HFFc6 (cell line): ENCODE measurements at places on chromosomes 5 and 9.

DNA sequence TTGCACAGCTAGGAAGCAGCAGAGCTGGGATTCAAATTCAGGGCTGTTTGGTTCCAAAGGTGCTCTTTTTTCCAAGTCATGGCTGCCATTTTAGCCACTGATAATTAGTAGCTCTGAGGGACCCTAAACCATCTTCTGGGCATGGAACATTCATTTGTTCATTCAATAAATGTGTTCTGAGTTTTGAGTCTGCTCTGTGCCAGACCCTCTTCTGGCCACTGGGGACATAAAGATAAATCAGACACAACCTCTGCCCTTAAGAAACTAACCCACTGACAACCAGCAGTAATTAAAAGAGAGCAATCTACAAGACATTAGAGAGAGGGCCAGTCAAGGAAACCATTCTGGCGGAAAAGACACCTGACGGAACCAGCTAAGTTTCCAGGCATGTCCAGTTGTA, 2.0 kb upstream of the CPEB4 start:
- no peak for DNase-seq

GRCh38 chr5:98503616-98504015, 269.8 kb upstream of the RGMB start:
- DNase-seq = no peak

GRCh38 chr5:130966990-130967525, 198.0 kb downstream of the HINT1 start:
- no peak for DNase-seq

GRCh38 chr9:86821006-86821845, 126.1 kb downstream of the GAS1 start:
- no peak for DNase-seq

GRCh38 chr9:11992866-11993265, 700.3 kb upstream of the TYRP1 start:
- no peak for DNase-seq

DNA sequence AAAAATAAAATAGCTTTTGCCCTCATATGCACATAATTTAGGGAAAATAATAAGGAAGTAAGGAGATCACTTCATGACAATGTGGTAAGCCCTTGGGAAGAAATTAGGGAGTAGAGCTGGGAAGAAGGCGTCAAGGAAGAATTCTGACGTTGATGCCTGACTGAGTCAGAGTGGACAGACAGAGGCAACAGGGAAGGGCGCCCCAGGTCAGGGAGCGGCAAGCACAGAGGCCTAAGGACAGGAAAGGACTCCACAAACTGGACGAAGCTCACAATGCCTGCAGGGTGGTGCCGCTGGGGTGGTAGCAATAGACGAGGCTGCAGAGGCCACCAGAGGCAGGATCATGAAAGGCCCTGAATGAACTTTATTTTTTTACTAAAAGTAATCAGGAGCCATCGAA, 7.6 kb downstream of the DRD1 start:
- no peak for DNase-seq
